ENCODE measurements at places on chromosomes 4 and X.

DNA sequence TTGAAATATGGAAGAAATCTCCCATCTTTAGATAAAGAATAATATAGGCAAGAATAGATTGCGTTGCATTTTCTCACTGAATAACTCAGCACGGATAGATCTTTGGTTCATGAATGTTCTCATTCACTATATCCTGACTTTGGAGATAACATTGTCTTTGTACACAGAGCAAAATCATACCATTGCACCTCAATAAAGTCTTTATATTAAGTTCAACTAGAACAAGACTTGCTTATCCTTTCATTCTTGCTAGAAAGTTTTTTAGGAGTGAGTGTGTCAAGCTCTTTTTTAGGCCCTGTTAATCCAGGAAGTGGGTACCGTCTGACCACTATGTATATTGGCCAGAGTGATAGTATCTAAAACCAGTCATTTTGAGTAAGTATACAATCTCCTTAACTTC, 658.7 kb downstream of the FSTL5 start:
- DNase-seq = no peak

GRCh38 chr4:156362581-156362980, 408.9 kb upstream of the CTSO start:
- no peak for DNase-seq

GRCh38 chr4:139838811-139839210, 173.2 kb downstream of the MGST2 start:
- DNase-seq = no peak

GRCh38 chr4:185734214-185734613, 77.8 kb downstream of the SORBS2 start:
- DNase-seq = no peak

GRCh38 chr4:81424816-81425755, 46.6 kb downstream of the RASGEF1B start:
- no peak for DNase-seq

DNA sequence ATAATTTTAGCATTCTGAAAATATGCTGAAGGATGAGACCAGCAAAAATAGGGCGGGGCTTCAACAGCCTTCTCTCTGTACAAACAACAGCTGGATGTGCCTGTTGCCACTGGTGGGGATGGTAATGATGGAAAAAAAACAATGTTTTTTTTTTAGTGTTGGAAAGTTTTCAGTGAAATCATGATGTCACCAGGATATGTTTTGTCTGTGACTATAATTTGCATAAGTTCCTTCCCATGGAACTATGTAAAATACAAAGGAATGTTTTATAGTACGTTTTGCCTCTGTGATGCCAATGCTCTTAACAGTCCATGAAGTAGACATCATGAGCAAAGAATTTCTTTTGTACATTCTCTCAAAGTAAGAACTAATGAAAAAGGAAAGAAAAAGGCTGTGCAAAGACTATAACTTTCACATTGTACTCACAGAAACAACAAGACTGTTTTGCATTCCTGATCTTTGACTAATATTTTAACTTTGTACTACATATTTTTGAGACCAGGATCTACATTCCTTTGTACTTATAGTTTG, 589.7 kb downstream of the SPRY1 start:
- no peak for DNase-seq

DNA sequence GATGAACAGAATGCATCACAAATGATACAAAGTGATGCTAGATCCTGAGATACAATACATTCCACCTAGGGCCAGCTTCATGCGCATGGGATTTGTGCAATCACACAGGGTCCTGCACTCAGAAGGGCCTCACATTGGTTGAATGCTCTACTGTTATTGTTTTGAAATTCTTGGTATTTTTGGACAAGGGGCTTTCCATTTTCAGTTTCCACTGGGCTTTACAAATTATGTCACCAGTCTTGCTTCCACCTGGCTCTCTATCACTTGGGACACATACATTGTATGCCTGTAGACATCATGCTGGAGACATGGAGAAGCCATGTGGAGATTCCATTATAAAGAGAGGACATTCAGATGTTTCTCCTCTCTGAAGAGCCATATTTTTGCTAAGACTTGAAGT, 155.8 kb downstream of the NAA11 start:
- DNase-seq = no peak

GRCh38 chr4:87116231-87116630, 104.2 kb downstream of the KLHL8 start:
- DNase-seq = no peak

DNA sequence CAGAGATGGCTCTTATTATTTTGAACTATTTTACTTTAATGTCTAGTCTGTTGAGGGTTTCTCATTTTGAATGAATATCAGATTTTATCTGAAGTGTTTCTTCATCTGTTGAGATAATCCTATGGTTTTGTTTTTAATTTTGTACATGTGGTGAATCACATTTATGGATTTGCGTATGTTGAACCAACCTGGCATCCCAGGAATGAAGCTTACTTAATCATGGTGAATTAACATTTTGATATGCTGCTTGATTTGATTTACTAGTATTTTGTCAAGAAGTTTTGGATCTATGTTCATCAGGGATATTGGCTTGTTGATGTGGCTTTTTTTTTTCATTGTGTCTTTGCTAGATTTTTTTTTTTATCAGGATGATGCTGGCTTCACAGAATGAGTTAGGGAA, 2390.9 kb downstream of the PCDH7 start:
- no peak for DNase-seq

DNA sequence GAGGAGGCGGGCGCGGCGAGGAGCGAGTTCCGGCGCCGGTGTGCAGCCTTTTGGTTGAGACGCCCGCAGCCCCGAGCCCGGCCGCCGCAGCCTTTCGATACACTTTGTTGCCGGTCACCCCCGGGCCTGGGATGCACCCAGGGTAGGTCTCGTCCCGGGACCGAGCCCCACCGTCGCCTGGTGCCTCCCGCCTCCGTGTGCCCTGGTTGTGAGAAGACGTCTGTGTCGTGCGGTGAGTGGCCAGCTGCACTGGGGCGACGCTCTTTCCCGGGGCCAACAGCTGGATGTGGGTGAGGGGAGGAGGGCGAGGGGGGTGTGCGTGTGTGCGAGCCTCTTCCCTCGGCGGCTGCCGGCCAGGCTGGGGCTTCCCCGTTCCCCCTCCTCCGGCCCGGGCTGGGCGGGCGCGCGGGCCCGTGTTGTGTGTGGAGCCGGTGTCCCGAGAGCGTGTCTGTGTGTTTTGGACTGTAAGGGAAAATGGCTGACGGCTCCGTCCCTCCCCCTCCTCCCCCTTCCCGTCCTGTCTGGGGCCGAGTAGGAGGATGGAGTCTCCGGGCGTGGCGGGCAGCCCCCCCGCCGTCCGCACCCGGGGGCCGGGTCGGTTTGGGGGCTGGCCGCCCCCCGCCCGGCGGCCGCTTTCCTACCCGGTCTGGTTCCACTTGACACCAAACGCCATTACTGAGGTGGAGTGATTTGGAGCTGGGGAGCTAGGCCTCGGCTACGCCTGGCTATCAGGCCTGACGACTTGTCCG, 807 bp downstream of the USP9X start:
- peak; percentile 1 for DNase-seq

DNA sequence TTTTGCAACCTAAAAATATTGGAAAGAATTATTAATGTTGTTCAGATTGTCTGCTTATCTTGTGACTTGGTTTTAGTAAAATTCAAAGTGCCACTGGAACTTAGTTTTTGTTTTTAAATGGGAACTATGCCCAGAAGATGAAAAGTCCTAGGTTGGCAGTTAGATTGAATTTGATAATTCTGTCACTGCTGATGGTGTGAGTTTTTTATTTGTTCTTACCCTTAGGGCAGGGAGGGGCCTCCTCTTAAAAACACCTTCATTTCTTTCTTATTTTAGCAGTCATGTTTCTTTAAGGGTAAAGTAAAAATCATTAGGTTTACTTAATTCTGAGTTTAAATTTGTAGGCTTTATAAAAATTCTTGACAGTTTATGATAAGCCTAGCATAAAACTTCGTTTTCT, 80.6 kb downstream of the AFF1 start:
- DNase-seq = no peak

DNA sequence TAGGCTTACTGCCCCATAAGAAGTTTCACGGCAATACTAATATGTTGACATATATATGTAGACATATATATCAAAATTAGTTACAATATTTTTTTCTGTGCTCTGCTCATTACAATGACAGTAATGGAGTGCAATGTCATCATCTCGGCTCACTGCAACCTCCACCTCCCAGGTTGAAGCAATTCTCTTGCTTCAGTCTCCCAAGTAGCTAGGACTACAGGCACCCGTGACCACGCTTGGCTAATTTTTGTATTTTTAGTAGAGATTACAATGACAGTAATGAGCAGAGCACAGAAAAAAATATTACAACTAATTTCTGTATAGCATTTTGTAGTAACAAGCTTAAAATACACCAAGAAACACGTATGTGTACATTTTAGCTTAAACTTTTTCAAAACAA, 7.6 kb downstream of the EIF4E start:
- DNase-seq = no peak

DNA sequence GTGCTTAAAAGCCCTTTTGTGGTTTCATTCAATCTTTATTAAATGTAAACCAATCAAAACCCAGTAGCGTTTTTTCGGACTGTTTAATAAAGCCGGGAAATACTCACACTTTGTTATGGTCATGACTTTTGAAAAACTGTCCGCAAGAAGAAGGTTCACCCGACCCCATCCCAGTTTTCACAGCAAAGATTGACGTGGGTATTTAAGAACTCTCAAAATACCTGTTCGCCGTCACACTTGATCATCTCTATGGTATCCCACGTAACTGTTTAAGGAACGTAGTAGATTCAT, 20.9 kb downstream of the ETDB start:
- DNase-seq = no peak

DNA sequence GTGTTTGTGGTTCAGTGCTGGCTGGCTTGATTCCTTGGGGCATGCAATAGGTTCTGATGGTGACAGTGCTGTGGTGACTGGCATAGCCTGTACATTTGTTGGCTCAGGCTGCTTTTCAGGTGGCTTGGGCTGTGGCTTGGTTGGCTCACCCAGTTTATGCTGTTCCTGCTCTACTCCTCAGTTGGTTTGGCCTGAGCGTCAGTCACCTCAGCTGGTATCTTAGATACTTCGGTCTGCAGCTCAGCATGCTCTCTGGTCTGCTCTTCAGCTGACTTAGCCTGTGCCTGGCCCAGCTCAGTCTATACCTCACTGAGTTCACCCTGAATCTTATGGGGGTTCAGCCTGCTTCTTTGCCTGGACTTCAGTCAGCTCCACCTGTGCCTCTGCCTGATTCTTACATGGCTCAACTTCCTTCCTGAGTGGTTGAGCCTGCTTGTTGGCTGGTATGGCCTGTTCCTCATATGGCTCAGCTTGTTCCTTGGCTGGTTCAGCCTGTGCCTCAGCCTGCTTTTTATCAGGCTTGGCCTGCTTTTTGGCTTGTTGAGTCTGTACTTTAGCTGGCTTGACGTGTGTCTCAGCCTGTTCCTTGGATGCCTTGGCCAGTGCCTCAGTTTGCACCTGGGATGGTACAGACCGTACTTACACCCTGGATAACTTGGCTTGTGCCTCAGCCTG, 170.6 kb downstream of the MSN start:
- no peak for DNase-seq

- no peak for DNase-seq
Measured at GRCh38 chrX:138711399-138712347, at the start of gene FGF13. TSS of gene FGF13 (minus strand) at chrX:138711717. CDS start at chrX:138711003, 714 bp downstream.

DNA sequence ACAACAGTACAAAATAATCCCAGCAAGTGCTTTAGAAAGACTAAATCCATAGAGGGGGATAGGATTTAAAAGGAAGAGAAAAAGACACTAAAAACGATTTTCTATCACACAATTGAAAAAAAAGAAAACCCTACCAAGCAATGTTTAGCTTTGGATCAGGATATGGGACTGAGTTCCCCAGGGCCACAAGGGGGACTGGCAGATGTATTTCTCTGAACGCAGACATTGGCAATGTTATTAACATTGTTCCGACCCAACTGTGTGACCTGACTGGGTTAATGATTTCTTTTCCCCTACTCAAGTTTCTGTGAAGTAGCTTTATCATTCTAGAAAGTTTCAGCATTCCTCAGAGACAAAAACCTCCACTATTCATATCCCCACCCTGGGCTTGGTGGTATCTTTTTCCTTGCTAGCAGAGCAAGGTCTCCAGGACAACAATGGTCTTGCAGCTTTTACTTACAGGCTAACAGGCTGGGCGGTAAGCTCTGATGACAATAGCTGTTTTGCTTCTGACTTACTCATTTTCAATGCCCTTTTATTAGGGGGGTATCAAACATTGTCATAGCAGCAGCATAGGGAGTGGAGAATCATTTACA, 25.8 kb downstream of the SLC7A11 start:
- DNase-seq = no peak

- DNase-seq = peak; percentile 1
Measured at GRCh38 chr4:158496030-158496741, 25.5 kb upstream of the RXFP1 start.

- DNase-seq = no peak
Measured at GRCh38 chrX:100340491-100341141, 69.5 kb downstream of the PCDH19 start.

DNA sequence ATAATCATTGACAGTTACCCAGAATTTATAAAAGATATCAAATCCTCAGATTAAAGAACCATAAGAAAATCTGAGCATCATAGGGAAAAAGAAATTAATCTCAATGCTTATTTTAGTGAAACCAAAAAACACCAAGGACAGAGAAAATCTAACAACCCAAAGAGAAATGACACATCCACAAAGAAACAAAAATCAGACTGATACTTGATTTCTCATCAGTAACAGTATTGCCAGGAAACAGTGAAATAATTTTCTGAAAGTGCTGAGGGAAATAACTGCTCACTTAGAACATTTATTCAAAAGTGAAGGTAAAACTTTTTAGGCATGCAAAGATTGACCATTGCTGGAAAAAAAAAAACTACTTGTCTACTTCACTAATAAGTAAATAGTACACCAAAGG, 10.6 kb downstream of the MOSPD2 start:
- no peak for DNase-seq

- no peak for DNase-seq
Measured at GRCh38 chr4:7904952-7905915, 34.4 kb downstream of the AFAP1 start.

DNA sequence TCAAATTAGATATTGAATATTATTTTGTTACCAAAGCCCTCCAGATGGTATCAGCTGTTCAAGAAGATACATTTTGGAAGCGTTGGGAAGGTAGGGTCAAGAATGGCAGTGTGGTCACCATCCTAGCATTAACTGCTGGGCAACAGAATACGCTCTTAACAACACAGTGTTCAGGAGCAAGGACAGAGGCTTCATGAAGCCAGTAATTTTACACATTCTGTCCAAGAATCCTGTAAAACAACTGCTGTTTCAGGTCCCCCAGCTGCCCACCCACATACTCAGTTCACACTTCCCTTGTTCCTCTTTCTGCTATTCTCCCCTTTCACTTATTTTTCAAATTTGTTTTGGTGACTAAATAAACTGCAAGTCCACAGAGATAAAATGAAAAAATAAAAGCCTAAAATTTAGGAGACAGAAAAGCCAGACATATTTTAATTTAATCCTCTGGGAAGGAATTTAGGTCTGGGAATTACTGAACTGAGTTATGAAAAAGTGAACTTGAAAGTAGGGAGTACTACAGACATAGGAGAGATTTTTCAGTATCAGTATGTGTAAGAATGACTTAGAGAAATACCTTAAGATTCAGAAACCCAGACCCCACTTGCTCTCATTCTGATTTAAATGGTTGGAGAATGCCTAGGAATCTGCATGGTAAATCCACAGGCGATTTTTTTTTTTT, 406.7 kb downstream of the MAPK10 start:
- DNase-seq = no peak

Data from stimulated activated CD4-positive, alpha-beta T cell treated with anti-CD3 and anti-CD28 coated beads, TNF-alpha, amount 100 ng/mL, for 4 hours (primary cell).